Thoracic aorta (tissue), 2 donors: ENCODE measurements at places on chromosomes 7 and 10. TPM values are rescaled to one million over a fixed set of nuclear protein-coding genes. Genes with fewer than 3 reads are reported as not detected.

The IFIT2 gene
- 17.1 TPM for total RNA-seq

The TFEC gene
- 8.4 TPM for total RNA-seq

The TRPV5 gene
- total RNA-seq: not detected

DNA sequence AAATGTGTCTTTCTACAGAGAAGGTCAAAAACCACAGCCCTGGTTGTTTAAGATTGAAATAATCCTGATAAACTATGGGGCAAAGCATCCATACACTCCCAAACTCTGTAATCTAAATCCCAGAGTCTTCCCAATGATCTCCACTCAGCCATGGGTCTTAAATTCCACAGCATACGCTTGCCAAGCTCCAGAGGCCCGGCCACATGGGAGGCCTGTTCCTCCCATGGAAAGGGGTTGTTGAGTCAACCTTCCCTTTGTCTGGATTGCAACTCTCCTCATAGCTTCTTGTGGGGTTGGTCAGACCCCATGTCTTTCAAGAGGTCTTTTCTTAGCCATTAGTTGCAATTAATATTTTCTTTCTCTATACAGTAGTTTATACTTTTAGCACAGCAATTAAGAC is 718 bp upstream of the STEAP4 start:
- H3K27me3 ChIP-seq: no peaks in the 10 kb centered on the region
- DNase-seq: no peak
- H3K27ac ChIP-seq: no peak overlapping the region
- H3K36me3 ChIP-seq: no peaks in the 10 kb centered on the region
- no peak overlapping the region for H3K4me3 ChIP-seq

- H3K27ac ChIP-seq: no peak overlapping the region
- H3K27me3 ChIP-seq: no peaks in the 10 kb centered on the region
- H3K4me3 ChIP-seq: no peak overlapping the region
- DNase-seq: no peak
- H3K4me1 ChIP-seq: peaks cover 1% of the 10 kb centered on the region
- H3K36me3 ChIP-seq: no peaks in the 10 kb centered on the region
These were observed 292.7 kb downstream of the RPS24 start for GRCh38 chr10:78326372-78326771.

DNA sequence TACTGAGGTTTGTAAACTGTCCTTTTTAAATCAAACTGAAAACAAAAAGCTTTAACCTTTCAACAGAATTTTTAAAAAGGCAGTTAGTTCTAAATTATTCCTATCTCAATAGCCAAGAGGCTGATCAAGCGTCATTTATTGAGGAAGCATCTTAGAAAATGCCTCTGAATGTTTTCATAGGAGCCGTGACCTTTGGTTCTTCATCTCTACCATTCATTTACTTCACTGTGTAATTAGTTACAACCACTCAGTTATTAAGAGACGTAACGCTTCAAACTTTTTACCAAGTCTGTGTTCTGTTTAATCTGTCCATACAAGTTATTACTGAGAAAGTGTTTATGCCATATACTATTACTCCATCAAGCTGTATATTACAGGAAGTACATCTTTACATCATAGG is 107.4 kb upstream of the KMT2E start:
- H3K36me3 ChIP-seq: no peaks in the 10 kb centered on the region
- H3K4me3 ChIP-seq: no peak overlapping the region
- no peaks in the 10 kb centered on the region for H3K27me3 ChIP-seq
- no peak overlapping the region for H3K27ac ChIP-seq

DNA sequence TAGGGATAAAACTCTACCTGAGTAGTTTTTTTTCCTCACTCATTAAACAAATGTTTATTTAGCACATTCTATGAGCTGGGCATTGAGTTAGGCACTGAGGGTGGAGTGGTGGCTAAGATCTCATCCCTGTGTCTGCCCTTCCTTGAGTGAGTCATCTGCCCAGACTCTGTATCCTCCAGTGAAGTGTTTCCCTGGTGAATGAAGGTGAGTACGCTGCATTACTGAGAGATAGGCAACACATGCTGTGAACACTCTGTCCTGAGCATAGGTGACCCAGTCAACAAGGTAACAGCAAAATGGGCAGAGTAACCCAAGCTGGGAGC is 5.8 kb downstream of the PITX3 start:
- DNase-seq: no peak
- no peaks in the 10 kb centered on the region for H3K36me3 ChIP-seq
- H3K4me1 ChIP-seq: peaks cover 8% of the 10 kb centered on the region
- peaks cover 11% of the 10 kb centered on the region for H3K27me3 ChIP-seq
